ENCODE measurements at places on chromosomes 3 and 15.

- DNase-seq, result no peak
These were observed 24.8 kb downstream of the LNP1 start for GRCh38 chr3:100426067-100426682.

- DNase-seq, result no peak
These were observed 9.5 kb upstream of the MCF2L2 start for GRCh38 chr3:183437666-183438564.

DNA sequence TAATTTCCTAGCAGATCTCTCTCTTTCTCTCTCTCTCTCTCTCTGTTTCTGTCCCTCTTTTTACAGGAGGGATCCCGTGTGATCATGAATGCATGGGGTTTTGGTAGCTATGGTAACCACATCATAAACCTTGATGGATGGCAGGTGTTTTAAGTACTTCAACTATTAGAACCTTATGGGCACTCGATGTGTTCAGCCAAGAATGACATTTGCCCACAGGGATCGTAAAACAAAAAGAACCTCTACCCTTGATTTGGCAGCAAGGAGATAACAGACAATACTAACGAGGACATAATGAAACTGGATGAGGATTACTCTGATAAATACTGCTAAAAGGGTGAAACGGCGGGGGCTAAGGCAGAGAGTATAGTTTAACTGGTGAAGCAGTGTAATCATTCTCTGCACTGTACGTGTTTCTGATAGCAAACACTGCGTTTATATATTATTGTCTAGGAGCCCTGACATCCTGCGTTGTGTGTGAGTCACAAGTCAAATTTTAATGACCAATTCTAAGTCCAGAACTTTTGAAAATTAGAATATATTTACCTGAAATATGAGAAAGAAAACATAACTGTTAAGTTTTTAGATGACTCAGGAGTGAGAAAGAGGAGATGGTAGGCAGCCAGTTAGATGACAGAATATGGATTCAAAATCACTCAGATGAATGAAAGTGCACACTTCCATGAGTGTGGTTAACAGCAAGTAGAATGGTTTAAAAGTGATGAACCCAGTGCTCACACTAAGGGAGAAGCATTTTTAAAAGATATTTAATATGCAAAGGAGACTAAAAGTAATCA is 80.3 kb downstream of the OTOL1 start:
- DNase-seq, result no peak

GRCh38 chr3:16893618-16894200 is 9.0 kb downstream of the PLCL2 start:
- DNase-seq, result no peak

GRCh38 chr3:10505050-10505790 is at the start of gene ATP2B2:
Gene ATP2B2, minus strand, starts transcription at chr3:10505586. Its CDS starts 56,043 bp downstream, at chr3:10449543.
- DNase-seq, result peak; percentile 60

DNA sequence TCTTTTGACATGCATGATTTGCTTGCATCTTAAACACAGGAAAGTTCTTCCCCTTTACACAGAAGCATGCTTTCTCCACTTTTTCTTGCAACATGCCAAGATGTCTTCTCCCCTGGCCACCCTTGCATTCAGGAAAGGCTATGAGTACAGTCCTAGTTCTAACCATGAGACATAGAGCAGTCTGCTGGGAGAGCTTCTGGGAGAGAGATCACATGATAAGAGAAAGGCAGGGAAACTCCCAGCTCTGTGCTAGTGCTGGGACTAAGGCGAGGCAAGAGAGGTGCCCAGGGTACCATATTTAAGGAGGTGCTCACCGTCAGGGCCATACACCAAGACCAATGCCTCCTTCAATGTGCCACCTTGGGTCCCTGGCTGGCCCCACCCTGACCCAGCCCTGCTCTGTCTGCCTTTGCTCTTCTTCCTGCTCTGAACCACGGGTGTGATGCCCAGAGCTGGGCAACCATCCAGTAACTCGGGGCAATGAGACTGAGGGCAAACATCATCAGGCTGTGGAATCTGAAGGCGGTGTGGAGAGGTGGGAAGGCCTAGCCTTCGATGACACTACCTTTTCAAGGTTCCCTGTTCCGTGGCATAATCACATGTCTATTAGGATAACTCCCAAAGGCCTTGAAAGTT is 77.4 kb upstream of the PRR20G start:
- no peak for DNase-seq

DNA sequence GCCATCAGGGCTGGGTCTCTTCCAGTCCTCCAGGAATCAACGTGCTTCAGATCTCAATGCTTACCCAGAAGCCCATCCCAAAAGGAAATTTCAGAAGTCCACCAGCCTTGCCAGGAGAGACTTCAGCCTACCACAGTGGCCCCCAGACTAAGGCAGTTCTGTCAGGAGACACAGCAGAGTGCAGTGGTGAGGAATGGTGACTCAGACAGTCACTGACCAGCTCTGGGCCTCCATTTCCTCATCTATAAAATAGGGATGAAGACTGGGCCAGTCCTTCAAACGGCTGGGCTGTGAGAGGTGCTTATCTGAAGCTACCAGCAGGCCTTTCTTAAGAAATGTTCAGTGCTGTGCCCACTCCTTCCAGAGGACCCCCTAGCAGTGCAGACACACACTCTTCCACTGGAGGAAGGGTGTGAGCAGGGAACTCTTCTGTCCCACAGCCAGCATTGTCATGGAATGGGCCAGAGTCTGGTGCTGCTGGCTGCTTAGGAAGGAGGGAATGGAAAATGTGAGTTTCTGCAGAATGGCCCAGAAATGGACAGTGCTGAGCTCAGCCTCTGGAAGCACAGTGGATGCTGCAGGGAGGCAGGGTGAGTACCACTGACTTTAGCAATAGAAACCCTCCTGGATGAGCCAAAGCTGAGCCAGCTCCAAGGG is 41.6 kb upstream of the DUSP7 start:
- no peak for DNase-seq

GRCh38 chr15:23897531-23897930 is 210.4 kb upstream of the NDN start:
- peak; percentile 50 for DNase-seq

GRCh38 chr3:39166134-39166710 is 12.8 kb upstream of the CSRNP1 start:
- DNase-seq, result no peak

DNA sequence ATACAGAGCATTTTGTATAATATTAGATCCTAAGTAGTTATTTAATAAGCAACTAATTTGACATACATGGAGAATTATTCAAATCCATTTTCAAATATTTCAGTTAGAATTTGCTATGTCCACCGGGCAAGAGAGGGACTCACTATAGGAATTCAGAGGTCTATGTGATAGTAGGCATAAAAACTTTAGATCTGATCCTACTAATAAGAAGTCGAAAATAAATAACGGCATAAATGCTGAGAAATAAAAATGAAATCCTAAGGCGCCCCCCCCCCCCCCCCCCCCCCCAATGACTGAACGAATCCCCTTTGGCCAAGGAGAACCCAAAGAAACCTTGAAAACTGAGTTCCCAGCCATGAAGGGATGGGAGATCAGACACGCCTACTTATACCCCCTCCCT is 80.6 kb downstream of the ZNF385D start:
- DNase-seq, result no peak

DNA sequence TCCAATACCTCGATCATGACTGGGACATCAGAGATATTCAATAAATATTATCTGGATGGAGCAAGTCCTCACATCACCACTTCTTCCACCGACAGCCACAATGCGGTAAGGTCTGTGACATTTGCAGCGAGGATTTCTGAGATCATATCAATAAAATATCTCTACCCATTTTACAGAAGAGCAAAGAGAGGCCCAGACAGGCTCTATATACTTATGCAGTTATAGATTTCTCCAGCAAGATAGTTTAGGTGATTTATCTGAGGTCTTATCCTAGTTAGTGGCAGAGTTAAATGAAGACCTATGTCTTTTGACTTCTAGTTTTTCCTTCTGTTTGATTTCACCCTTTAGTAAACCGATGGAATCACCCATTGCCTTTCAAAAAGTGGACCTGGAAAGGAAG is 81.6 kb downstream of the TNIK start:
- DNase-seq, result no peak

- DNase-seq, result no peak
These were observed 10.3 kb downstream of the MYL3 start for GRCh38 chr3:46852839-46853355.

DNA sequence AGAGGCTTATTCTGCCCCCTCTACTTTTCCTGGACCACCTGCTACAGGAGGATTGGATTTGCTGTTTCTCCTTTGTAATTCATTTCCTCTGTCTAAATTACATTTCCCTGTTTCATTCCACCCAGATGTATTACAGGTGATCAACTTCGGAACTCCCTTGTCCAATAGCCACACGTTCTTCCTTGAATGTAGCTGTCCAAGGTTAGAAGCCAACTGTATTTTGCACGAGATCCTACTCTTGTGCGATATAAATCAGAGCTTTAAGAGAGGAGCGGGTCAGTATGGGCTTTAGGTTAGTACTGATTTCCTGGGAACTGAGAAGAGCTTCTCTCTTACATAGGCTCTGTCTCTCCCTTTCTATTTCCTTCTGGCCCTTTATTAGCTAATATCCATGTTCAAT is 20.5 kb downstream of the GJD2 start:
- no peak for DNase-seq

GRCh38 chr3:3194861-3195260 is 15.4 kb upstream of the CRBN start:
- DNase-seq, result no peak

DNA sequence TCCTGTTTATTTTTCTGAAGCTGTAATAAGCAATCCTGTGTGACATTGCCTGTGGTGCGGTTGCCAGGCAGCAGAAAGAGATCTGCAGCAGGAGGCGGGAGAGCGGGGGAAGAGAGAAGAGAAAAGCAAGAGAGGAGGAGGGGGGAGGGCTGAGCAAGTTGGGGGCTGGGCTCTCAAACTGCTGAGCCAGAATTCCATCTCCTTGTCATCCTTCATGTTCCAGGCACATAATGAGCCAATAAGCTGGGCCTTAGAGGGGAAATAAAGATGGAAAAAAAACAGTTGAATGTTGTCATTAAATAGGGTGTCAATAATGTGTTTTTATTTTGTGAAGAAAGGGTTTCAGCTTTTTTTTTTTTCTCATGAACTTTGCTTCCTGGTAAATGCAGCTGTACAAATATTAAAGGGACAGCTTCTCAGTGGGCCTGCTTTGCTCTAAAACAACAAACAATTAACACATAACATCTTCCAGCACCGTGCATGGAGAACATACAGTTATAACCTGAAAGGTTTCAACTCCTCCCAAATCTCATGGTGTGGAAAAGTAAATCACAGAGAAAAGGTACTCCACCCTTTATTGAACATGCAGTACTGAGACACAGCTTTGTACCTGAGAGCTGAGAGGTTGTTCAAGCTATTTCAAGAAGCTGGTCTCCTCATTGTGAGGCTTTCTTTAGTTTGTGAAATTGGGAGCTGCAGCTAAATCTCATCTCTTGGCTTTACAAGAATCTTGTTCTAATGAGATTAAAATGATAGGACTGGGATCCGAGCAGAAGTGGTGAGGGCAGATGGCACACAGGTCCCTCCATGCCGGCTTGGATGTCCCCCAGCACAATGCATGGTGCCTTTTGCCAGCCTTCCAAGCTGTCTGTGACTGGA is 451.1 kb upstream of the KCNMB2 start:
- peak; percentile 50 for DNase-seq

DNA sequence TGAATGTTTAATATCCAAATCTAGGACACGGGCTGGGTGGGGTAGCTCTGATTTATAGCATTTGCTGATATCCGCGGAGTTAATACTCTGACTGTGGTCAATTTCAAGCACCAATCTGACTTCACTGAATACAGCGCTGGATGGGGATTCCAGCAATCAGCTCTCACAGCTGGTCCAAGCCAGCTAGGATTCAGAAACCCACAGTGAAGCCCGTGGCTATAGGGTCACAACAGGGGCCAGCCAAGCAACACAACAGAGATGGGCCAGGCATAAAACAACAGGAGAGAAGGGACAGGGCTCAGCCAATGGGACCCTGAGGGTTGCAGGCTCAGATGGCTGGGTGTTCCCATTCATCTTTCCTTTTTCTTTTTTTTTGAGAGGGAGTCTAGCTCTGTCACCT is 5.4 kb upstream of the LMAN1L start:
- DNase-seq, result no peak

- DNase-seq, result peak; percentile 89
These were observed 110.6 kb upstream of the MEF2A start for GRCh38 chr15:99454941-99455788.

GRCh38 chr3:114307222-114307830 is 13.5 kb downstream of the TIGIT start:
- no peak for DNase-seq

DNA sequence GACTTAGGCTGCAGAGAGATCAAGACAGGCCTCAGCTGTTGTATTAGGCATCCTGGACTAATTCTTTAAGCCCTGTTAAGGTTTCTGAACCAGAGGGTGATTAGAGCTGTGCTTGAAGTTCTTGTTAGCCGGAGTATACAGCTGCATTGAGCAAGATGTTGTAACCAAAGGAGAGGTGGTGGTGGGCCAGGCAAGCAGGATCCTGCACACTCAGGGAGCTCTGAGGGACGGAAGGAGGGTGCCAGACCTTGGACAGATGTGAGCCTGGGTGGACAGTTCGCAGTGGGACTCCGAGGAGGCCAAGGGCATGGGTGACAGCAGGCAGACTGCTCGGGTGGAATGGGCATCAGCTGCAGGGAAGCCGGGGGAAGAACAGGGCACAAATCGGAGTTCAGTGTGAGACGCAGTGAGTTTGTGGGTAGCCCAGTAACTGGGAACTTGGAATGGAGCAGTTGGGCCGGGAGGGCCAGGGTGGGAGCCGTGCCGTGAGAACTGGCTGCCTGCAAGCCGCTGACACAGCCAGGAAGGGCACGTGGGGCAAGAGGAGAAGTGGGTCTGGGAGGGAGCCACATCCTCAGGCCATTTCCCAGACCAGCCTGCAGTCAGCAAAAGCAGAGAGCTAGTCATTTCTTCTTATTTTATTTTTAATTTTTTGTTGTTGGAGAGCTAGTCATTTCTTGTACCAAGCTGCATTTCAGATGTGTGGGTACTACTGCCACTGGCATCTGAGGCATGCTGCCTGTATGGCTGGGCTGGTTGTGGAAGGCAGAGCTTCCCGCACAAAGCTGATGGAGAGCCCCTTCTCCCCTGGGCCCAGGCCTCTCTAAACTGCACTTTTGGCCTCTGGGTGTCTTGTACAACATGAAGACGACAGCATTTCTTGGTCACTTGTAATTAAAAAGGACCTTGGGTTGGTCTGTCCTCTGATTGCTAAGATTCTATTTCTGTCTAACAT is 61.0 kb downstream of the PGPEP1L start:
- DNase-seq, result no peak

DNA sequence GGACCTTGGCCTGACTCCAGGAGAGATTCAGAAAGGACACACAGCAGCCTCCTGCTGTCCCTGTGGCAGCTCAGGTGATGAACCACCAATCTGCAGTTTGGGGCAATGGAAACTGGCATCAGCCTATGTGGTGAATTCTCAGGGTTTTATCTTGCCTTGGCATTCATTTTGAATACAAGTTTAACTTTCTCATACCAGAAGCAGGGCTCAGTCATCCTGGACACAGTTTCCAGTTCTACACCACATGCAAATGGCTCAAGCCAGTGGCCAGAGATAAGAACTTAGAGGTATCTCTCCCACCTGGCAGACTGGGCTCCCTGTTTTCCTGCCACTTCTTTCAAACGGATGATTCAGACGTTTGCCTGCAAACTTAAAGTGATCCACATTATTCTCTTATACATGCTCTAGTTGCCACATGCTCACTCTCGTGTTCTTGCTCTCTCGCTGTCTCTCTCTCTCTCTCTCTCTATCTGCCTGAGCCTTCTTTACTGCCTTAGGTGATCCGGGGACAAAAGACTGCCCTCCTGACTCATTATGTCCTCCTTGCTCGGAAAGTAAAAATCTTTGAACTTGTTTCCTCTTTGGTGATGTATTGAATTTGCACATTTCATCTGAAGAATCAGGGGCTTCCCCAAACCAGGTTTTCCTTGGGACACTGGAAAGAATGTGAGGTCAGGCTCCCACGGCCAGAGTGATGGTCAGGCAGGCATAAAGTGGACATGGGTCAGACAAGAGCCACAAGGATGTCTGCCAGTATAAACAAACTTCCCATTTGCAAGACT is 99.6 kb upstream of the STT3B start:
- DNase-seq, result no peak
